ENCODE measurements at places on chromosomes 4 and X. TPM values are rescaled to one million over a fixed set of nuclear protein-coding genes. Genes with fewer than 3 reads are reported as not detected.
A peak's percentile ranks its signal among the peaks of the same experiment; 100 is the strongest.

The STK32B gene
- total RNA-seq: 7.6 TPM

The TMEM271 gene
- not detected for total RNA-seq

The MAGEB17 gene
- not detected for total RNA-seq

The CFP gene
- not detected for total RNA-seq

The NXF2B gene
- total RNA-seq: 0.02 TPM

The SLIT2 gene
- 8.1 TPM for total RNA-seq

The SATL1 gene
- not detected for total RNA-seq

The HGFAC gene
- total RNA-seq: not detected

The ANK2 gene
- total RNA-seq: 0.27 TPM

DNA sequence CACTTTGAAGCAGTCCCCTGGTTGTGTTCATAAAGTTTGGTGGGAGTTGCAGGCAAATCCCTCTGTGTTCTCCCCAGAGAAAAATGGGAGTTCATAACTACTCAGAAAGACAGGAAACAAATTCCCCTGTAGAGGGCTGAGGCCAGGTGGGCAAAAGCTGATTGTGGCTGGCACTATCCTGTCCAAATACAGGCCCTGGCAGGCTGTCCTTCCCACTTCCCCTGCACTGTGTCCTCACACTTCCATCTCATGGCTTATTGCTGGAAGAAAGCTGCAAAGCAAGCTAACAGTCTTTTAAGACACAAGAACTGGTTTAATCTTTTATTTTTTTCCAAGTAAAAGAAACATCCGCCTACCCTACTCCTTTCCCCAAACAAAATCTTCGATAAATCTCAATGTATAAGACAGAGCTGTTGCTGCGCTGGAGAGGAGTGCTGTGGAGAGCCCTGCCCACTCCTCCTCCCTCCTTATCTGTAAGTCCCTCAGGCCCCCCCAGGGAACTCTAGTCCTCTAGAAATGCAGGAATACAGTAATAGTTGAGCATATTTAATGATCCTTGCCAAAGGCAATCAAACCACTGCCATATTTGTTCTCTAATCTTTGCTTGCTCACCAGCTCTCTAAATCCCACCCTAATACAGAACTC lies 14.0 kb downstream of the TAPT1 start:
- DNase-seq: no peak

GRCh38 chr4:88826771-88827170 lies 129.1 kb upstream of the NAP1L5 start:
- DNase-seq: no peak

DNA sequence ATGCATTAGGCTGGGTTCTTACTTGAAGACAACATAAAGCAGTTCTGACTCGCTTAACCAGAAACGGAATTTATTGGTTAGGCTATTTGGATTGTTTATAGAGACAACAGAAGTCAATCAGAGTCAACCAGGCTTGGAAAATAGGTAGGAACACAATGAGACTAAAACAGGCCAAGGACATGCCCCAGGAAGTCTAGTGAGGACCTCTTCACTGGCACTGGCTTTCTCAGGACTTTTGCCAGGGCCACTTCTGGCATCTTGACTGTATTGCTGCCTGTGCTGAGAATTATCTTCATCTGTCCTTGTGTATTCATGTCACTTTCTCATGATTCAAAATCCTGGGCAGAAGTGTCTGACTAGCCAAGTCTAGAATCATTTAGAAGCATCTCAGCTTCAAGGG lies 19.6 kb downstream of the PGAM4 start:
- no peak for DNase-seq

DNA sequence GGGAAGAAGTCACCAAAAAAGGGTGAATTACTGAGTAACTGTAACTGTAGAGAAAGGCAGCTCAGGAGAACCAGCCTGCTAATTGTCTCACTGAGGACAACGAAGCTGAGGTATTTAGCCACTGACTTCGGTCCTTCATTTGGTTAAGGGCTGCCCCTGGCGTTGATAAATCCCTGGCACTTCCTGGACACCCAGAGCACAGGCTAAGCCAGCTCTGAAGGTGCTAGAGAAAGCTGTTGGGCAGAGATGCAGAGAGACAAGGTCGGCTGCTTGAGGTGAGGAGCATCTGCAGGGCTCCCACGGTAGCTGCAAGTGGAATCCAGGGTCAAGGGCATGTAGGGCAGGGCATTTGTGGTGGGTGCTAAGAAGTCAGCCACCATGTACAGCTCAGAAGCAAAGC lies 33.4 kb upstream of the AP1S2 start:
- no peak for DNase-seq

GRCh38 chrX:8604131-8604530 lies 127.8 kb downstream of the ANOS1 start:
- no peak for DNase-seq

GRCh38 chr4:159297091-159297490 lies 194.2 kb downstream of the RAPGEF2 start:
- no peak for DNase-seq

- no peak for DNase-seq
Observed at GRCh38 chrX:17525762-17526555, 151.0 kb downstream of the NHS start.

DNA sequence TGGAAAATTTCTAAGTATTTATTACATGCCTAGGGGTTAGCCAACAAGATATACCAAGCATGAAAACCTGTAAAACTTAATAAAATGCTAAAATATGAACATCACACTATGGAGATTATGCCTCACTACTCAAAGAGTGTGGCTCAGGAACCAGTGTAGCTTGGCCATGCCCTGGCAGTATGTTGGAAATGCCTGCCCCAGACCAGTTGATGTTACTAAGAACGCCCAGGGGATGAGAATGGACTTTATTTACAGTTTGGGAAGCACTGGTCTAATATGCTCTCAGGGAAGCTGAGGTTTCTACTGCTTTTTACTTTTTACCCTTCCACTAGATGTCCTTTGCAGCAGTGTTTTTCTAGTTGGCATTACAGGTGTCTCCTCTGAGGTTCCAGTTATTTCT lies 23.7 kb upstream of the TXLNG start:
- DNase-seq: no peak

GRCh38 chrX:119017077-119017476 lies 42.7 kb downstream of the LONRF3 start:
- no peak for DNase-seq

GRCh38 chr4:41693629-41694028 lies 54.9 kb downstream of the PHOX2B start:
- peak; percentile 40 for DNase-seq

- DNase-seq: peak; percentile 17
Observed at GRCh38 chrX:97238632-97239031, 354.9 kb downstream of the RPA4 start.

DNA sequence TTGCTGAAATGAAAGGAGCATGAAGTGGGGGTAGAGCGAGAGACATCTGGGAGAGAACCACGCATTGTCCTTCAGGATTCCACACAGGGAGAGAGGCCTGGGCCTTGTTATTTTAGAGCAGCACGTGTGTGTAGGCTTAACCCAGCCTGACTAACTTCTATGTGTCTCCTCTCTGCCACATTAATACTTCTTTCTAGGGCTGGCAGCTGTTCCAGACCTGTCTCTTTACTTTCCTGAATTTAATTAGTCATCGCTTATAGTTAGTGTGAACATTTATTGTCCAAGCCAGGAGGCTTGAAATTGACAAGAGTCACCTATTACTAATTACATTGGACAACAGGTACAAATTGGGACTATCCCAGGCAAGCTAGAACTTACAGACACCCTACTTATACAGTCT lies 51.3 kb downstream of the SMAD1 start:
- DNase-seq: no peak

DNA sequence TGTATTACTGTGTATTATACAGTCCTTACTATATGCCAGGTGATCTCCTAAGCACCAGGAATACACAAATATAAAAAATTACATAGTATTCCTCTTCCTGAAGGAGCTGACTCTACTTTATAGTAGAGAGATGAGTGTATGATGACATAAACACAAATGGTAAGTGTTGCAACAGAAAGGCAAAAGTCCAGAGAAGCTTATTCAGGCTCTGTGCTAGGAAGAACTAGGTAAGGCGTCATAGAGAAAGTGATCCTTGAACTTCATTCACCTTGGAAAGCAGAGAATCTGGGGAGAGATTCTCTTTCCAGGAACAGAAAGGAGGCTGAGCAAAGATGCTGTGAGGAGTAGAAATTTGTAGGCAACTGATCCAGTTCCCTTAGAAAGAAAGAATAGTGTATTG lies 115.0 kb upstream of the KCNIP4 start:
- DNase-seq: no peak

- DNase-seq: no peak
Observed at GRCh38 chr4:67546971-67547370, 1.7 kb upstream of the CENPC start.

DNA sequence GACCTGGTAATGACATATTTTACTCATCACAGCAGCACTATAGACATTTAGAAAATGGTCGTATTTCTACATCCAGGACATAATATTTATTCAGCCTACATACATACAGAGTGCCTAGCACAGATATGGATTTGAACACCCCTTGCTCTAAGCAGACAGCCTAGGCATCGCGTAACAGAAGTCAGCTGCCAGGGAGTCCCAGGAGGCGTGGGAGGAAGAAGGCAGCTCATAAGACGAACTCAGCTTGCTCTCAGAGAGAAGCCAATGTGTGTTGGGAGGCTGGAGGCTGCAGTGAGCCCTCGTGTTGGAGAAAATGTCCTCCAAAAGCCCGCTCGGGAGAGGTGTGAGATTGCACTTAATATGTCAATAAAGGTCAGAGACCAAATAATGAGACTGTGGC lies 131.6 kb downstream of the BCOR start:
- no peak for DNase-seq

DNA sequence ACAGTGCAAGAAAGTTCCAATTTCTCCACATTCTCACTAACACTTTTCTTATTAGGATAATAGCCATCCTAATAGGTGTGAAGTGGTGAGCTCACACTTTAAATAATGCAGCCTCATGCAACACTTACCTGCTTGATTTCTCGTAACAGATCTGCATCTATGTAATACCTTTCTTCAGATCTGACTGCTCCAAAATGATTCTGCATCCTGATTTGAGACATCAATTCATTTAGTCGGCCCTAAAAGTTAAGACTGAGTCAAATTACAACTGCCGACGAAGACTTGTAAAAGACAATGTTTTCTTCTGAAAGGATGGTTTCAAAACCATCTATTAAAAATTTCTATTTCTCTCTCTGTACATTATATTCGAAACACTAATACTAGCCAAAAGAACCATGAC lies 30.7 kb downstream of the NUP54 start:
- DNase-seq: no peak

DNA sequence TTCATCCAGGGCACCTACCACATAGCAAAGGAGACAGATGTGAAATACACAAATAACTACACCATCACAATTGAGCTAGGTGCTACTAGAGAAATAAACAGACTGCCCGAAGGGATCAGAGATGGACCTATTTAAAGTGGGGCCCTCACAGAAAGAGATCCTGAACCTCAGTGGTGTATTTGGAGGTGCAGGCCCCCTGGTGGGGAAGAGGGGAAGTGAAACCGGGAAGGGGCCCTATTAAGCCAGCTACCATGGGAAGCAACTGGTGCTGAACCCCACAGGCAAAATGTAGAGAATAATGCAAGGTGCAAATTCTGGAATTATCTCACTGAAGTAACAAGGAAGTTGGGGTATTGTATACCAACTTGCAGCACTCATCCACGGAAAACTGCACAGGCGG lies 78.6 kb upstream of the FAM9A start:
- DNase-seq: peak; percentile 36

DNA sequence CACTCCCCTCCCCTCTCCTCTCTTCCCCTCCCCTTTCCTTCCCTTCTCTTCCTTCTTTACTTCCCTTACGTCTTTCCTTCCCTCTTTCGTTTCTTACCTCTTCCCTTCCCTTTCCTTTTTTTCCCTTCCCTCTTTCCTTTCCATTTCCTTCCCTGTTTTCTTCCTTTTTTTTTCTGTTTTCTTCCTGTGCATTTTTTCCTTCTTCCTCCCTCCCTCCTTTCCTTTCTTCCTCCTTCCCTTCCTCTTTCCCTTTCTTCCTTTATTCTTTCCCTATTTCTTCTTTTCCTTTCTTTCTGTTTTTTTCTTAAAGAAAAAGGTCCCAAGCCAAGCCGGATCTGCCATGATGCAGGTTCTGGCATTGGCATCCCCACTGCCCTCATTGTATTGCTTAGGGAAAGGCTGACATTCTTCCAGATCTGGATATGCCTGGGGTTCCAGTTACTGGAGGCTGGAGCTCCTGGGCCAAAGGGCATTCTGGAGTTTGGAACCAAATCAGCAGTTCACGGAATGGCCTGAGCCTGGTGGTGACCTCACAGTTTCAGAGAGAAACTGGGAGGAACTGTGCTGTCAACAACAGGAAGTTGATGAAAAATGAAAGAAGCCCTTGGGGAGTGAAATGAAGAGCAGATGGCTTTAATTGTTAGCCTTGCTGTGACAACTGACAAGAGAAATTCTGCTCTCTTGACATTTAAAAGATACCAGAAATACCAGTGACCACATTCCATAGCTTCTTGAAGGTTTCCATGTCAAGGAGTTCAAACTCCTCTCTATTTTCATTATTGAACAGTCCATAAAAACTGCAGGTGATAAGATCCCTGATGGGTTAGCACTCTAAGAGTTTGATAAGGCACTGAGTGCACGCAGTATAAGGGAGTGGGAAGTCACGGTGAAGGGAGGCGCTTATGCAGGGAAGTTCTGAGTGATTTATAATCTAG lies 622.1 kb downstream of the SPRY1 start:
- peak; percentile 61 for DNase-seq

- peak; percentile 79 for DNase-seq
Observed at GRCh38 chrX:12984603-12985319, 9.9 kb downstream of the TMSB4X start.

DNA sequence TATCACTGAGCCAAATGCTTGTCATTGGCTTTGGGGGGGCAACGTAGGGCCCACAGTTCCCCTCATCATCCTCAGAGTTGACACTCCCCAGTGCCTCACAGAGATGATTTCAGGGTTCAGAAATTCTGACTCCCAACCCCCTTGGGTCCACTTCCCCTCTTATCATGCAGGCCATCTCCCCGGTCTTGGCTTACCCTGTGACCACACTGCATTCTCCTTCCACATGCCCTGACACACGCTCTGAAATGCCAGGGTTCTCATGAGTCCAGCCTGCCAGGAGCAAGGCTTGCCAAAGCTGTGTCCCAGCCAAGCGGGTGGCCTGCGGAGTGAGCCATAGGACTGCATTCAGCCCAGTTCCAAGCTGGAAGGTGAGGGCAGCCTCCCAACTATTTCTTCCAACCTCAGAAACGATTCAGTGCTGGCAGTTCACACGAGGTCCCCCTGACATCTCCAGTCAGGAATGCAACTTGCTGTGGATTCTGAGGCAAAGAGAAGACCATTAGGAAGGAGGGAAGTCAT lies 101.2 kb downstream of the SMIM20 start:
- peak; percentile 98 for DNase-seq

DNA sequence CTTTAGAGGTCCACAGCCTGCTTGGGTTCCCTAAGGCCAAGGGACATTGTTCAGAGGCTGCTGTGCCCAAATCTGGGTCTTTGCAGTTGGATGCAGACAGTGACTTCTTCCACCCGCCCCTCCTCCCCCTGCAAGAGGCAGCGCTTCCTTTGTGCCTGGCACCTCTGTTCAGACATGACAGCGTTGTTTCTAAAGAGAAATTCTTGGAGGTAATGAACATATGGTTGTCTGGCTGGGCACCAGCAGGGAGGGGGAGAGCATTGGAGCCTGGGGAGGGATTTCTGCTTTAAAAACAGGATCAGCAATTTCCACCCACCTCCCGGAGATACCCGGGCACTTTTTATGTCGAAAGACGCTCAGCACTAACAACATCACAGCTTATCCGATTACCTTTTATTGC lies 51.5 kb downstream of the PSAPL1 start:
- DNase-seq: no peak
